ENCODE measurements at places on chromosomes 6 and 20.

DNA sequence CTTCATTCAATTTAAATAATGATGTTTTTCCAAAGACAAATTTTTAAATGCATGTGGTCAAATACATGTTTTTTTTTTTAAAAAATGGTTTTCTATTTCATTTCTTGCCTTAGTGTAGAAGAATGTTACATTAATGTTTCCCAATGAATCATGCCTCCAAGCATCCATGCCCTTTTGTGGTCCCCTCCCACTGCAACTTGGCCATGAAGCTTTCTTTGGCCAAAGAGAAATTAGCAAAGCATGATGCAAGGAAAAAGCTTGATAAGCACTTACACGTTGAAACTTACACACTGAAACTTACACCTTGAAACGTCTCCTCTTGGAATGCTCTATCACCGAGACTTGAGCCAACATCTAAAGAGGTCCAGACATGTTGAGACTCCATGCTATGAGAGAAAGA, 93.0 kb upstream of the ELOVL5 start:
- DNase-seq: no peak

GRCh38 chr6:2102966-2103365, 142.4 kb downstream of the GMDS start:
- no peak for DNase-seq

DNA sequence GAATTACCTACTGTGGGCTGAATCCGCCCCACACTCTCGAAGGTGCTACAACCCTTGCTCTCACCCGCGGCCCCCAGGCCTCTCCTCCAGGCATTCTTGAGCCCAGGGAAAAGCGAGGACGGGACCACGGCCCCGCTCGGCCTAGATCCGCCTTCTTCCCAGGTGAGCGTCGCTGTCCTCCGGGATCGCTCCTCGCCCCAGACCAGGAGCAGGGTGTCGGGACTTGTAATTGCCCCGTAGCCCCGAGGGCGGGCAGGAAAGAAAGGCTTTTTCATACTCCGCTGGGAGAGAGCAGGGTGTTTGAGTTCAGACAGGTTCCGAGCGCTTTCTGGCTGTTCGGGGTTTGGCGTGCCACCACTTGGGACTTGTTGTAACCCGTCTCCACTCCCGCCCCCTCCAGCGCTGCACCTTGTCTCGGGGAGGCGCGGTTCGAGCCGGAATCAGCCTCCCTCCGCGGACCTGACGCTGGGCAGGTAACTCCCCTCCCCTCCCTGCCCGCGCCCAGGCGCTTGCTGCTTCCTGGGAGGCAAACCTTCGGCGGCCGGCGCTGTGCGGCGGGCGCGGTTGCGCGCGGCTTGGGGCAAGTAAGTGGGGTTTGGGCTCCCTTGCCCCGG, at the start of gene FAM83B:
Gene FAM83B (plus strand): TSS at position 529 of the 614 bp plus-strand sequence. CDS start 23,476 bp downstream, outside the sequence.
- no peak for DNase-seq

DNA sequence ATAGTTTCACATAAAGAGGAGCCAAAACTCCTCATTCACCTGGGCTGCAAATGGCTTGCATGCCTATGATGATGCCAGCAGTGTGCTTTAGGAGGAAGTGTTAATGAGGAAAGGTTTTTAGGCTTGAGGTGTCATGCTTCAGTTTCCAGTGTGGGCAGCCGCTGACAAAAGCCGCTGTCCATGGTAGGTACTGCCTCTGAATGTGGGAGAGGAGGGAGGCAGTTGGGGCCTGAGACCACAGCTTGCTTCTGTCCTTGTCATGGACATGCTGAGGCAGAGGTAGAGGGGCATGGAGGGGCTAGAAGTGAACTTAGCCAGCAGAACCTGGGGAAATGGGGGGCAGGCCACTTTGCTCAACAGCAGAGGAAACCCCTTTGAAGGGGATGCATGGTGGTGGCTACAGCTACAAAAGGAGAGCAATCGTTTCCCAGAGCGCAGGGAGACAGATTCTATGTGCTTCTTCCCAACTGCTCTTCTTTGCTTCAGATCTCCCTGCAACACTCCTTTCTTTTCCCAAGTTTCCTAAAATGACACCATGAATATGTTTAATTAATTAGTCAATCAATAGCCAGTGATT, 372.1 kb upstream of the CNR1 start:
- no peak for DNase-seq
